ENCODE measurements at places on chromosomes 1 and 21.

DNA sequence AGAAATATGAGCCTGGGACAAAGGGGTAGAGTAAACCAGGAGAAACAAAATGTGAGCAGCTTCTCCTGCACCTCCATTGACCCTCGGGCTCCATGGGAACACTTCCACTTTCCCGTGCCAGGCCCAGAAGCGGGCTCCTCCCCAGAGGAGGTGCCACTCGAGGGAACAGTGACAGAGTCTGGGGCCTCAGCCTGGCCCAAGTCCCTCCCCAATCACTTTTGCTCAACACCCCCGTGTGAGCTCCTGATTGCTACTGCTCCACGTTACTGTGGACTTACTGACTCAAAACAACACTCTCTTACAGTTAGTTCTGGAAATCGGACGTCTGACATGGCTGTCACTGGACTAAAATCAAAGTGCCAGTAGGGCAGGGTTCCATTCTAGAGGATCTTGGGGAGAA lies 17.7 kb upstream of the KLHDC7A start:
- DNase-seq, result no peak

- DNase-seq, result no peak
Measured at GRCh38 chr1:181562395-181562794, 79.1 kb downstream of the CACNA1E start.

GRCh38 chr1:67987046-67987799 lies 63.2 kb downstream of the DIRAS3 start:
- no peak for DNase-seq

GRCh38 chr21:37119421-37120218 lies 46.6 kb downstream of the TTC3 start:
- DNase-seq, result no peak

DNA sequence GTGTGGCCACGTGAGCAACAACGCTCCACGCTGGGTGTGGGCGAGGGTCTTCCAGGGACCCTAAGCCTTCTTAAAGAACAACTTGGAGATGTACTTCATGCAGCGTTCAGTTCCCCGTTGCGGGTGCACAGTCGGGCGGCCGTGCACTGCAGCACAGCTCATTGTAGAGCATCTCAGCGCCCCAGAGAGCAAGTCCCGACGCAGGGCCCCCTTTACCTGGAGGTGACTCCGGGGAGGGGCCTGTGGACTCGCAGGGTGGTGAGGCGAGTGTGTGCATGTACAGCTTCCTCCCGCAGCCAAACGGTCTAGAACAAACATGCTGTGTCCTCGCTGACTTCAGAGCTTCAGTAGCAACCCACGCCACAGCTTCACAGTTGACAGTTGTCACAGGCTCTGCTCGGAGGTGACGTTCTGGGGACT lies 19.5 kb downstream of the RRP1 start:
- no peak for DNase-seq

- DNase-seq, result no peak
Measured at GRCh38 chr1:145982010-145982723, 14.2 kb downstream of the TXNIP start.

DNA sequence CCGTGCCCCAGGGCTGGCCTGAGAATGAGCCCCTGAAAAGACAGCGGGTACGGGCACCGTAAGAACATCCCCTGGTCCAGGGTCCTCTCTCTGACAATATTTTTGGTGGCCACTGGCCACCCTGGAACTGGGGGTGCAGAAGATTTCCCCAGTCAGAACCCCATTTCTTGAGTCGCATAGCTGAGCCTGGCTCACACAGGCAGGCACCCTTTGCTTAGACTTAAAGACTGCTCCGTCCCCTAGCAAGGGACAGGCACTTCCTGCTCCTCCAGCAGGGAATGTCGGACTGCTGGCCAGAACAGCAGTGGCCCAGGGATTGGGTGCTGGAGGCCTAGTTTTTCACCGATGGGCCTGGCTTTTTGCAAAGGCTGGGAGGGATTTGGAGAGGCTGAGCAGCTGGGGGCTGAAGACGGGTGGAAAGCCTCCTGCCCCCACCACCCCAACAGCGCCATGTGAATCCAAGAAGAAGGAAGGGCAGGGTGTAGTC lies 4.3 kb downstream of the OLIG2 start:
- DNase-seq, result no peak

- no peak for DNase-seq
Measured at GRCh38 chr1:225602590-225603206, 50.2 kb downstream of the ENAH start.

DNA sequence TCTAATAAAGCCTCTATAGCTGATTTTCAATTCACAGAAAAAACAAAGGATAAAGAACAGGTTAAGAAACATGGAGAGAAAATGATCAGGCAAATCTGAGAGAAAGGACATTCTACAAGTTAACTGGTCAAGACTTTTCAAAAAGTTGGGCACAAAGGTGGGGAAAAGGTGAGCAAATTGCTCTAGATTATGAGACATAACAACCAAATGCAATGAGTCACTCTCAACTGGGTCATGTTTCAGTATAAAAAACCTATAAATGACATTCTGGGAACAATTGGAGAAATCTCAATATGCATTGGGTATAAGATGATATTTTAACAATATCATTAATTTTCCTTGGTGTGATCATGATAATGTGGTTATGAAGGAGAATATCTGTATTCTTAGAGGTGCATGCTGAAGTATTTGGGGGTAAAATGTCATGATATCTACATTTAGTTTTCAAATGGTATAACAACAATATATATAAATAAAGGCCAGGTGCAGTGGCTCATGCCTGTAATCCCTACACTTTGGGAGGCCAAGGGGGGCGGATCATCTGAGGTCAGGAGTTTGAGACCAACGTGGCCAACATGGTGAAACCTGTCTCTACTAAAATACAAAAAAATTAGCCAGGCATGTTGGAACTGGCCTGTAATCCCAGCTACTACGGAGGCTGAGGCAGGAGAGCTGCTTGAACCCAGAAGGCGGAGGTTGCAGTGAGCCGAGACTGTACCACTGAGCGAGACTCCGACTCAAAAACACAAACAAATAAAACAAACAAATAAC lies 27.0 kb downstream of the ANKRD13C start:
- DNase-seq, result no peak

DNA sequence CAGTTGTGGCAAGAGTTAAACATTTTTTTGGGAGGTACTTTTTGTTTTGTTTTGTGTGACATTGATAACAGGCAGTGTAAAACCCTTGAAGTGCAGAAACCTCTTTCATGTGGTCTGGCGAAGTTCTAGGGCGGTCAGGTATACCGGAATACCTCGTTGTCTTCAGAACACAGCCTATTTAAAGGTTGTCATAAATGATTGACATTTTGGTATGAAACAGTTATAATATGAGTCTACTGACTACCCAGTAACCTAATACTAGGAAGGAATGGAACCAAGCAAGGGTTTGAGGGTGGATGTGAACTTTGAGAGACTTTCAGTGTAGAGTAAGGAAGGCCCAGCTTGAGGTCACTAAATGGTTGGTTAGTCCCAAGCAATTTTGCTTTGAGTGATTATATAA lies 40.5 kb downstream of the PATJ start:
- no peak for DNase-seq

GRCh38 chr1:228804640-228805413 lies 69.5 kb downstream of the RHOU start:
- no peak for DNase-seq

DNA sequence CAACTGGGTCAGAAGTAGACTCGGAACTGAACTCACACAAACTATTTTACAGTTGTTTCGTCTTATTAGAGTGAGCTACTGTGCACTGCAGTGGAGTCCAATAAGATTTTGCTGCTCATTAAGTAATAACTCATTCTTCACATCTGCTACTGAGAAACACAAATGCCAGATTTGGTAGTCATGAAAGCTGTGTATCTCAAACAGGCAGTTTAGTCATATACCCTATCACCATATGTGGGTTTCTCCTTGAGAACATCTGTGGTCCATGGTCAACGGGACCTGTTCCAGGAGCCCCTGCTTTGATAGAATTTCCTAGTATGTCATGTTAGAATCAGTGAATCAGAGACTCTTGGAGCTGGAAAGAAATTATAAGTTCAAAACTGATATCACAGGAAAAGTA lies 60.4 kb downstream of the ALG14 start:
- no peak for DNase-seq

- DNase-seq, result no peak
Measured at GRCh38 chr1:168821434-168821833, 92.4 kb upstream of the DPT start.

DNA sequence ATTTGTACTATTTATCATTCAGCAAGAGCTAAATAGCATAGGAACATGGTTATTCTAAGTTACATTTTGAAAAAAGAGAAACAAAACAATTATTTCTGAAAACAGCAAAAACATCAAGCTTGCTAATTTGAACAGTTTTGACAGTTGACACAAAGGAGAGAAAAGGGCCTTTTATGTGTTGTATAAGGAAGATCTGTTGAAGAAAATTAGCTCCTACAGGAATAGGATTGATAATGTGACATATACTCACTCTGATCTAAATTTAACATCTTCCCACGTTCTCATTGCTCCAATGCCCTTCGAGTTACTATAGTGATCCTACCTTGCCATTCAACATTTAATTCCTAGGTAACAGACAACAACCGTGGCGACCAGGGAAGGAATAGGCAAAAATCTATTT lies 61.4 kb upstream of the BTG3 start:
- DNase-seq, result no peak

GRCh38 chr1:35506960-35507912 lies 50.0 kb downstream of the KIAA0319L start:
- no peak for DNase-seq

- no peak for DNase-seq
Measured at GRCh38 chr1:153354515-153355193, 3.0 kb upstream of the S100A9 start.

- DNase-seq, result no peak
Measured at GRCh38 chr1:50418600-50419109, 4.6 kb downstream of the DMRTA2 start.

- DNase-seq, result no peak
Measured at GRCh38 chr1:226638608-226639007, 90.0 kb downstream of the STUM start.

DNA sequence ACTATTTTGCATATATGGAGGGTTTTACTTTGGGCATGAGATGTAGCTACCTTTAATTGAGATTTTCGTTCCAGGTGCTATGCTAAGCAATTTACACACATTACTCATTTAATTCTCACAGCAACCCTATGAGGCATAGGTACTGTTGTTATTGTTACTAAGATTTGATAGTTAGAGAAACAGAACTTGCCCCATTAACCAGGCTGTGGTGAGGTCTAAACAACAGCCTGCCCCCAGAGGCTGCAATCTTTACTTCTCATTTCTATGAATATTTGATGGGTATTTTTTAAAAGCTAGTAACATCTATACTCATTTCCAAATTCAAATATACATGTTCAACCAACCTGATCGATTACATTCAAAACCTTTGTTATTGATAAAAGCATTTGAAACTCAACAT lies 155.6 kb downstream of the GALNT2 start:
- no peak for DNase-seq

- peak; percentile 52 for DNase-seq
Measured at GRCh38 chr1:20361805-20362381, 71.2 kb downstream of the VWA5B1 start.

DNA sequence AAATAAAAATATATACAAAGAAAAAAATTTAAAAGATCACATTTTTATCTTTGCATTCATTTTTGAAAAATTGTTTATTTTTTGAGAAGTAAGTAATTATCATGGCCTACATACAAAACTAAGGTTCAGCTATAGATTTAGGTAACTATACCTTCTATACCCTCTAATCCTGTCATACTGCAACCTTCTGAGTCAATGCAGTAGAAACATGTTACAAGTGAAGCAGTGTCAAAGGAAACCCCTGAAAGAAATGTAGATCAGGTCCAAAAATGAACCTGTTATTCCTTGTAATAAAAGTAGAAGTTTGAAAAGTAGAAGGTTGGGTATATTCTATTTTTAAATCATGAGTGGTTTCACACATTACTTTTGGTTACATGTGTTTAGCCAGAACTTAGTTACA lies 51.3 kb downstream of the PTGS2 start:
- no peak for DNase-seq

- DNase-seq, result no peak
Measured at GRCh38 chr1:199898654-199899053, 128.9 kb upstream of the NR5A2 start.

DNA sequence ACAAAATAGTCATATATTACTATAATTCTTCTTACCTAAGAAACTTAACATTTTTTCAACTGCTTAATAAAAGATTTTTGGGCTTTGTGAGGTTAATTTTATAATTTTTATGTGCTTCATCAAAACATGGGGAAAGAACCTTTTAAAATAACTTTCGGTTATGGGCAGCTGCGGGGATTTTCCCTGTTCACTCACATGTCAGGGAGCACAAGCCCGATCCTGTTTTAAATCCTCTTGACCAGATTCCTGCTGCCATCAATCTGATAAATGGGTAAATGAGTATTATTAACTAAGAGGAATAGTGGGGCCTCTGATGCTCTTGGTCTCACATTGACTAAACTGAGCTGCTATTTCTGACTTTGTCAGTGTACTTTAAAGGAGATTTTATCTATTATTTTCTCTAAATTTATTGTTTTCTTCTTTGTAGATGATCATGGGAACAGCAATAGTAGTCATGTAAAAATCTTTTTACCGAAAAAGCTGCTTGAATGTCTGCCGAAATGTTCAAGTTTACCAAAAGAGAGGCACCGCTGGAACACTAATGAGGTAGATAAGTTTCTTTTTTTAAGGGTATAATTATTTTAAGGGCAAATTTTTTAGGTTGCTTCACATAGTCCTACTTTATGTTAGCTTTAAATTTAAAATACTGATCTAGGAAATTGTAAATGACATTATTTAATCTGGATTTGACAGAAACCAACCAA lies 39.6 kb downstream of the CAMTA1 start:
- DNase-seq, result no peak

GRCh38 chr1:237012361-237012760 lies 8.1 kb upstream of the MT1HL1 start:
- no peak for DNase-seq

GRCh38 chr1:25067518-25068251 lies 137.6 kb upstream of the RUNX3 start:
- no peak for DNase-seq

GRCh38 chr1:153253693-153254092 lies 5.8 kb upstream of the LORICRIN start:
- no peak for DNase-seq

- DNase-seq, result no peak
Measured at GRCh38 chr21:44267655-44268142, 6.0 kb upstream of the DNMT3L start.

GRCh38 chr1:109214695-109215623 lies 1.2 kb downstream of the SARS1 start:
- DNase-seq, result peak; percentile 56

DNA sequence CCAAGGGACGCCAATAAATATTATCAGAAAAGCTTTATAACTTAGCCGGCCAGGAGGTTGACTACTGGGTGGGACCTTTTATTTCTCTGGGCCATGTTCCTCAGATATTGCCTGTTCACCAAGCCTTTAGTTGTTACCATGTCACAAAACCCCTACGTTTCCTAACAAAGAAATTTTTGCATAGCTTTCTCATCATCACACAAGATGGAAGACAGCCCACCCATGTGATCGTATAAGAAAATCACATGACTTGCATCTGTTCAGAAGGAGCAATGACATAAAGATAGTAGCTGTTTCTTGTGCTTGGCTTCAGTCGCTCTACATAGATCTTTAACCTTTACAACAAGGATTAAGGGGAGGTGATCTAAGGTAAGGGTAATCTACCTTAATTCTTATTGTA lies 88.9 kb upstream of the NGF start:
- DNase-seq, result no peak

GRCh38 chr1:103917795-103918194 lies 168.1 kb downstream of the AMY1C start:
- no peak for DNase-seq

GRCh38 chr21:33198346-33199099 lies 31.2 kb upstream of the IFNAR2 start:
- DNase-seq, result no peak

- no peak for DNase-seq
Measured at GRCh38 chr1:227586733-227587132, 23.4 kb downstream of the ZNF678 start.

GRCh38 chr1:30888391-30888790 lies 20.2 kb downstream of the SDC3 start:
- peak; percentile 59 for DNase-seq
